Activated naive CD4-positive, alpha-beta T cell treated with Interleukin-2 at 50 U/mL for 16 hours (primary cell): ENCODE measurements at places on chromosomes 11 and 22.

- DNase-seq, result no peak
These were observed 7.3 kb downstream of the PAX6 start for GRCh38 chr11:31803813-31804311.

DNA sequence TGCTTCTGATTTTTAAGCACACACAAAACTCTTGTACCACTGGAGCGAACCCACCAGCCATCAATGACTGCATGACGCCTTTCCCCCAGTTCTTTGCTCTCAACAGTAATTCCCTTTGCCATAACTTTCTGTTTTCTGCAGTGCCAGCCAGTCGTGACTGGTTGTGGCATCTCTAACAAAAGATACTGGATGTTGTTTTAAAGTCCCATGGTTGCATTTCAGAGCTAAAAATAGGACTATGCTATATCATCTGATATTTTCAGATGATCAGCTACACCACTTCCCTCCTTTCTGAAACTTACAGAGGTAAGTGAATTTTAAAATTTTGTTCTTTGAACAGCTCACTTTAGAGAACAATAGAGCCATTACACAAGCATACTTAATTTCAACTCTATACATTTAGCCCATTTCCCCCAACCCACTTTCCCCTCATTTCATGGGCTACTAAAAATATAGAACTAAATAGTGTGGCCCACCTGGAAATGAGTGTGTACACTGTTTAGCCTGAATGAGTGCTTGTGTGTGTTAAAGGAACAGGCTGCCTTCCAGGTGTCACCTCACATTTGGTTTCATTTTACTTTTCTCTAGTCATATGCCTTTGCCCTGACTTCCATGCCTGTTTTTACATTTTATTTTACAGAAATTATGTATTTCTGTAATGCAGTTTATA, 136.9 kb upstream of the ZC3H12C start:
- no peak for DNase-seq

DNA sequence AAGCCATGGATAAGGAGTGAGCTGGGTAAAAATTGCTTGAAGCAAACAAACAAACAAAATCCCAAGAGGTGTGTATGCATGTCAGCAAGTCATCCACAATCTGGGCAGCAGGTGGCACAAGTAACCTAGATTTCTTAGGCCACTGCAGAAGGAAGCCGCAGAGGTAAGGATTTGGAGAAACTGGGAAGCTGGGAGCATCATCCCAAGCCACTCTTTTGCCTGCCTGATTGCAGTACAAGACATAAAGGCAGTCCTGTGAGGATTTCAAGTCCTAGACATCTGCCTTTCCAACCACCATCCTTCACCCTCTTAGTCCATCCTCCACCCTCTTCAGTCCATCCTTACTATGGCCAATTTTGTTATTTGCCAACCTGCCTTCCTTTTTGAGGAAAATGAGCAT, 67.2 kb upstream of the BMAL1 start:
- DNase-seq, result peak; percentile 25

- no peak for DNase-seq
These were observed 9.6 kb upstream of the C1QTNF6 start for GRCh38 chr22:37197451-37198257.

- DNase-seq, result no peak
These were observed 32.6 kb upstream of the GNAZ start for GRCh38 chr22:23037429-23038333.

DNA sequence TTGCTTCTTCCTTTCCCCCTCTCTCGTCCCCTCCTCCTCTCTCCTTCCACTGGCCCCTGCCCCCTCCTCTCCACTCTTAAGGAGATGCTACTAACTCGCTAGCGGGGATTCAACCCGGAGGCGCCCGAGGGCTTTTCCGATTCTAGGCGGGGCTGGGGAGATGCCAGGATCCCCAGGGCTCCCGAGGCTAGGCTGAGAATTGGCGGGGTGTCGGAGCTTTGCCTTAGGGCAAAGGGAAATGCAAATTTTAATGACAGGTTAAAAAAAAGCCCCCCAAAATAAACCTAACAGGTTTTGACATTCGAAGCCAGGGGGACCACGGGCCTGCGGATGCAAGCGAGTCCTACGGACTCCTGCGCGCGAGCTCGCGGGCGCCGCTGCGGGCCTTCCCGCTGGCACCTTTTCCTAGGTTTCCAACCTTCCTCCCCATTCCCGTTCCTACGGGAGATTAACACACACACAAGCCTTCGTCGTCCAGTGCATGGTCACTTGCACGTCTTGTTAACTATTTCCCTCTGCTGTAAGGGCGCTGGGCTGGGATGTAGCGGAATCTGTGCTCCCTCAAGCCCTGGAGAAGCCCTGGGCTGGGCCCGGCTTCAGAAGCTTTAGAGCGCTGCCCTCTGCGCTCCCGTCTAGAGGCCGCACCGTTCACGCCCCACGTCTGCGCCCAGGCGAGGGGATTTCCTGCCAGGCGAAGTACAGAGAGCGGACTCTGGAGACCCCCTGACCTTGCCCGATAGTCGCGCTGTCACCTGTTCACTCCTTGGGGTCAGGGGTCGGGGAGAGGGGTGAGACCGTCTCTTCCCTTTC, 729 bp upstream of the ALX4 start:
- DNase-seq, result no peak

GRCh38 chr22:20523086-20523983, 15.9 kb downstream of the MED15 start:
- peak; percentile 20 for DNase-seq

- no peak for DNase-seq
These were observed 50.7 kb downstream of the RRAS2 start for GRCh38 chr11:14308114-14308896.

DNA sequence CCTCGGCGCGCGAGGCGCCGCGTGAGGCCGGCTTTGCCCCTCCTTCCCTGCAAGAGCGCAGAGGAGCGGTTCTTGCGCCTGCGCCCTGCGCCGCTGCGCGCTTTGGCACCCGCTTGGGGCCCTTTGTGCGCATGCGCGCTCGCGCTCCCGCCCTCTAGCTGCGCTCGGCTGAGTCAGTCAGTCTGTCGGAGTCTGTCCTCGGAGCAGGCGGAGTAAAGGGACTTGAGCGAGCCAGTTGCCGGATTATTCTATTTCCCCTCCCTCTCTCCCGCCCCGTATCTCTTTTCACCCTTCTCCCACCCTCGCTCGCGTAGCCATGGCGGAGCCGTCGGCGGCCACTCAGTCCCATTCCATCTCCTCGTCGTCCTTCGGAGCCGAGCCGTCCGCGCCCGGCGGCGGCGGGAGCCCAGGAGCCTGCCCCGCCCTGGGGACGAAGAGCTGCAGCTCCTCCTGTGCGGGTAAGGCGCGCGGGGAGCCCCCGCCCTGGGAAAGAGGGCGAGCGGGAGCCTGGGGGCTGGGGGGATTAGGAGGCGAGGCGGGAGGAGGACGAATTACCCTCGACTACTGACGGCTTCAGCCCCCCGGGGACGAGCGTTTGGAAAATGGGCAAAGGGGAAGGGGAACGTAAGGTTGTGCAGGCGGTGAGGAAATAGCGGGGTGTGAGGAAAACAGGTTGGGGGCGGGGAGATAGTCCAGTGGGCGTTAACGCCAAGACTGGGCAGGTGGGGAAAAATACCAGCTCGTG, at the start of gene RTN3:
Gene RTN3, plus strand, starts transcription at position 180 of the 745 bp plus-strand sequence. Its CDS starts 137 bp downstream, at position 317.
- peak; percentile 98 for DNase-seq

- DNase-seq, result no peak
These were observed 14.3 kb downstream of the PDGFB start for GRCh38 chr22:39230261-39231196.

DNA sequence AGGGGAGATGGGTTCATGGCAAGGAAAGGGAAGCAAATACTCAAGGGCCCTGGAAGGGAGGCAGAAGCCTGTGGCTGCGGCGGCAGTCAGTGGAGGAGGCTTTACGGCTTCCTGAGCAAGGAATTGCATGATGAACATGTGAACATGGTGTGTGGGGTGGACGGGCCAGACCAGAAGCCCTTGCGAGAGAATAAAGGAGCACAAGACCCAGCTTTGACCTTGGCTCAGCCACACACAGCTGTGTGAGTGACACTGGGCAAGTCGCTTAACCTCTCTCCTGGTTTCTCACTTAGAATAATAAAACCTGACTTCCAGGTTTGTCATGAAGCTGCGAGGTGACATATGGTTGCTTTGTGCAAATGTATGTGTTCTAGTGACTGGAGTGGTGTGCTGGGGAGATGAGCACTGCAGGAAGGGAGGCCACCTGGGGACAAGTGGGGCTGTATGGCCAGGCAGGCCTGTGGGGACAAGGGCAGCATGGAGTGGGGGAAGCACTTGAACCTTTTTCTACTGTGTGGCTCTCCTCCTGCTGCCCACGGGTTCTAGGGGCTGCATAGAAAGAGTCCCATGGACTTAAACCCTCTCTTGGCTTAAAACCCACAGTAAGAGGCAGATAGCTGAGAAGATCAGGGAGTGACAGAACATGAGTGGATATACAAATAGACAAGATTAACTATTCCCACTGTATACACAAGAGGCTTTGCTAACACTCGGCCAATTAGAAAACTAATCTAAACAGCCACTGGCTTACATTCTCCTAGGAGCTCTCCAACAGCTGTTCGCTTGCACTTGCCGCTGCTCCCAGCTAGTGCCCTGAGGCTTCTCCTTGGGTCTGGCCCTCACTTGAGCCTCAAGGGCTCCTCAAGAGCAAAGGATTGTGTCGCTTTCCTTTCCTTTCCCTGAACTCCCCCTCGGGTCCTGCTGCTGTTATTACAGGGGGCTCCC, 67.3 kb upstream of the CDON start:
- no peak for DNase-seq

DNA sequence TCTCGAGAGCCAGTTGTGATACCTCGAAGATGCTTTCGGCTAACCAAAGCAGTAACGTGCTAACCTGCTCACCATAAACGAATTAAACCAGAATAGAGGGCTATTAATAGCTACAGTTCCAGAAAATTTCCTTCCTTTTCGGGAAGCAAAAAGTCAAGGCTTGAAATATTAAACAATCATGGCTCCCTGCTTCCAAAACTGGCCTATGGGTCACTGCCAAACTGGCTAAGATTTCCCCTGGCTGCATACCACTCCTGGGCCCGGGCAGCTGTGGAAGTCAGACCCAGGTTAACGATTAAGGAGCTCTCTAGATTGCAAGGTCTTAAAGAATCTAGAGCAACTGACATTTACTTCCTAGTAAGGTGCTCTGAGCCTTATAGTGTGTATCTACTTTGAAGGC, 1.7 kb downstream of the AMOTL1 start:
- DNase-seq, result no peak

- no peak for DNase-seq
These were observed 19.4 kb downstream of the ELFN2 start for GRCh38 chr22:37407856-37408255.

- no peak for DNase-seq
These were observed 168.9 kb upstream of the TBCEL start for GRCh38 chr11:120854988-120855387.

- no peak for DNase-seq
These were observed 29.8 kb downstream of the NECTIN1 start for GRCh38 chr11:119699227-119699626.

GRCh38 chr22:35070451-35071093, 4.6 kb downstream of the ISX start:
- no peak for DNase-seq

DNA sequence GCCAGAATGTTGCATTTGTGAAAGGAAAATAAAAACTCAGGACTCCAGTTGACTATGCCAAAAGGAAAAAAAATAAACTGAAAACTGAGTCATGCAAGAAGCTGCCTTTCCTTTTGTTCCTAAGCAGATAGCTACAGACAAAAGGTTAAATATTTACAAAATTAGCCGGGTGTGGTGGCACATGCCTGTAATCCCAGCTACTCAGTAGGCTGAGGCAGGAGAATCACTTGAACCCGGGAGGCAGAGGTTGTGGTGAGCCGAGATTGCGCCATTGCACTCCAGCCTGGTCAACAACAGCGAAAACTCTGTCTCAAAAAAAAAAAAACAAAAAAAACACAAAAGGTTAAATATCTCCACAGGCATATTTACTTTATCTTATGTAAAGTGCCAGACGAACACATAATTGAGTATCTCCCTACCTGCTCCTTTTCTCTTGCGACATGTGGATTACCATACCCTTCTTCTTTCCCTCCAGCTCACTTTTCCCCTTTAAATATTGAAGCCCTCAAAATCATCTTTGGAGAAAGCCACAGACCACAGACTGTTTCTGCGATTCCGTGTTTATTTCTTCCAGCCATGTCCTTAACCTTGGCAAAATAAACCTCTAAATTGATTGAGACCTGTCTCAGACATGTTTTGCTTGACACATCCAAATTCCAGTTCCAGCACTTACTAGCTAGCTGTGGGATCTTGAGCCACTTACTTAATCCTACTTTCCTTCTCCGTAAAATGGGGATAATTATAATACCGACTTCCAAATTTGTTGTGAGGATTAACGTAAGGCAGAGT, 2.3 kb upstream of the SMPD1 start:
- DNase-seq, result no peak

- DNase-seq, result no peak
These were observed 151.0 kb downstream of the BBOX1 start for GRCh38 chr11:27191639-27192038.

DNA sequence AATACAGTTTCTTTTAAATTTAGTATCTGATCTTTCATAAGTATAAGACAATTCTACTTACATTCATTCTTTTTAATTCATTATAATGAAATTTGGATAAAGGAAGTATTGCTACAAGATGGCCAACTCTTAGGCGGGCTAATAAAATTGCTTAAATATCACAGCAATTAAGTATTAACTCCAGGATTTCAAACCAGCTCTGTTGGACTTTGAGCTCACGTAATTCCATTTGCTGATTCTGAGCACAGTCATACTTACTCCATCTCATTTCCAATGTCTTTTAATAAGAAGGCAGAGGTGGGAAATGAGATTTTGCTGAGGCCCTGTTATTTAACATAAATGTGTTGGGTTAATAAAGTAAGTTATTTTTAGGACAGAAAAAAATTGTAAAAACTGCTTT, 748.1 kb downstream of the KCNA4 start:
- DNase-seq, result no peak

GRCh38 chr11:112156956-112157766, 6.7 kb downstream of the IL18 start:
- DNase-seq, result no peak

GRCh38 chr11:57150454-57150917, 31.3 kb upstream of the LRRC55 start:
- DNase-seq, result no peak

- DNase-seq, result no peak
These were observed 819.8 kb downstream of the OPCML start for GRCh38 chr11:132712466-132712865.
